ENCODE measurements at places on chromosomes 1 and 21.

DNA sequence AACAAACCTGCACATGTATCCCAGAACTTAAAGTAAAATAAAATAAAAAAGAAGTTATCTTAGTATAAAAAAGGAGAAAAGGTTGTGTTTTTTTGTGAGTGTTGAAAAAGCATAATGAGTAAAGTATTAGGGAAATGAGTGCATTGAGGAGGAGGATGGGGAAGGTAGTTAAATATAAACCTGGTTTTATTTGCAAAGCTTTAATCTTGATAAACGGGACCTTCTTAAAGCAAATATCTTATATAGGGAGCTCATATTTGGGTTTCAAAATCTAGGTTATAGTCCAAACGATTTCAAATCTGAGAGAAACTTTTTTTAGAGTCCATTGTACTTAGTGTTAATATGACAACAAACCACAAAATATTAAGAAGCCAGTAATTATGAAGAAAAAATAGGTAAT, 21.7 kb upstream of the SLC19A2 start:
- no peak for DNase-seq

DNA sequence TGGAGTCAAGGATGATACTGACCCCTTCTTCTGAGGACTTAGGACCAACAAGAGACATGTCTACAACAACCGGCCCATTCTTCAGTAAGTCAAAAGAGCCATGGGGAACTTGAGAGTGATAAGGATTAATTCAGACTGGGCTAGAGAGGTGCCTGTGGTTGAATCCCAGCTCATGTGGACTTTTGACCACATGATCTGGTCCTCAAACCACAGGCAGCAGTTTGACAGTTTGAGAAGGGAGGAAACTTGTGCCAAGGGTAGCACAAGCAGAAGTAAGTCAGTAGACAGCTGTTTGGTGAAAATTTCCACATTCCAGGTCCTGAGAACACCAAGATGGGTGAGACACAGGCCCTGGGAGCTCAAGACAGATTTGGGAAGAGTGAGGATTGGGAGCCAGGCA, 19.8 kb downstream of the SH3BP5L start:
- DNase-seq, result no peak

DNA sequence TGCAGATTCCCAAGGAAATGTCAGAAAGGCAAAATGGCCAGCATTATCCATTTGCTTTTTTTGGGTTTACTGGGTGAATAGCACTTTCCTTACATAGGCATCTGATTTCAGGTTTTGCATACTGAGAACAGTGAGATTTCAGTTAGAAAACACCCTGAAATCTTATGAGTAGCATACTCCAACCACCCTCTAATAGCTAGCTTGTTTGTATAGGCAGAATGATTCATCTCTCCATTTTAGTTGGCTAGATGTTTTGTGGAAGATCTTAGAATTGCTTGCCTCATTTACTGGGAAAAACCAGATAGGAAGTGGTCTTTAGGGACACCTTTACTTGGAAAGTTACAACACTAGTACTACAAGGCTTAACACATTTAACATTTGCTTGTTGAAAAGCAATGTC, 10.4 kb downstream of the KYAT3 start:
- DNase-seq, result no peak

DNA sequence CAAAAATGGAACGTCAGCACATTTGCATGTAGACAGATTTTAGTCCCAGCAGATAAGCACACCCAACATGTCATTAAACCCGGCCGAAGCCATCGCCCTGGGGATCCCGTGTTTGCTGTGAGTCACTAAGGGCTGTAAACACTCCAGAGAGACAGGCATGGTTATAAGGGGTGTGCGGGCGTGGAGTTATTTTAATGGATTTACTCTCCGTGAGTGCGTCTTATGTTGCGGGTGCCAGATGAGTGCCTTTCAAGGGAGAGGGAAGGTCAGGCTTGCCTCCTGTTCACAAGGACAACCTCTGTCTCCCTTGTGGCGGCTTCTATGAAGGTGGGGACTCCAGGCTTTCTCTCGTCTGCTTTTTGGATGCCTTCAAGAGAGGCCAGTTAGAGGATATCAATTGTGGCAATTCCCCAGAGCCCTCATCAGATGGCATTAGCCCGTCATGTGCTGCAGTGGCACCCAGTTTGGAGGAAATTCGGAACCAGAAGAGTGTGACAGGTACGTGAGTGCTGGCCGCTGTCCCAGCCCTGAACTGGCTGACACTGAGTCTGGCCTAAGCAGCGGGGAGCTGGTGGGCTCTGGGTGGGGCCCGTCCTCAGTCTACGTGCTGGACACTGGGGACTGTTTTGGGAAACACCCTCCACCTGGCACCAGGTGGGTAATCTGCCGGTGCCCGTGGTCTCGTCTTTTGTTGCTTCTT, 223.8 kb upstream of the TMEM51 start:
- DNase-seq, result no peak

GRCh38 chr1:89810302-89810701, 10.5 kb upstream of the LRRC8D start:
- DNase-seq, result no peak

- no peak for DNase-seq
Measured at GRCh38 chr1:192552760-192553191, 22.8 kb upstream of the RGS1 start.

- DNase-seq, result no peak
Measured at GRCh38 chr1:41918450-41919043, at the start of gene HIVEP3. HIVEP3 (minus strand) TSS chr1:41918922.

DNA sequence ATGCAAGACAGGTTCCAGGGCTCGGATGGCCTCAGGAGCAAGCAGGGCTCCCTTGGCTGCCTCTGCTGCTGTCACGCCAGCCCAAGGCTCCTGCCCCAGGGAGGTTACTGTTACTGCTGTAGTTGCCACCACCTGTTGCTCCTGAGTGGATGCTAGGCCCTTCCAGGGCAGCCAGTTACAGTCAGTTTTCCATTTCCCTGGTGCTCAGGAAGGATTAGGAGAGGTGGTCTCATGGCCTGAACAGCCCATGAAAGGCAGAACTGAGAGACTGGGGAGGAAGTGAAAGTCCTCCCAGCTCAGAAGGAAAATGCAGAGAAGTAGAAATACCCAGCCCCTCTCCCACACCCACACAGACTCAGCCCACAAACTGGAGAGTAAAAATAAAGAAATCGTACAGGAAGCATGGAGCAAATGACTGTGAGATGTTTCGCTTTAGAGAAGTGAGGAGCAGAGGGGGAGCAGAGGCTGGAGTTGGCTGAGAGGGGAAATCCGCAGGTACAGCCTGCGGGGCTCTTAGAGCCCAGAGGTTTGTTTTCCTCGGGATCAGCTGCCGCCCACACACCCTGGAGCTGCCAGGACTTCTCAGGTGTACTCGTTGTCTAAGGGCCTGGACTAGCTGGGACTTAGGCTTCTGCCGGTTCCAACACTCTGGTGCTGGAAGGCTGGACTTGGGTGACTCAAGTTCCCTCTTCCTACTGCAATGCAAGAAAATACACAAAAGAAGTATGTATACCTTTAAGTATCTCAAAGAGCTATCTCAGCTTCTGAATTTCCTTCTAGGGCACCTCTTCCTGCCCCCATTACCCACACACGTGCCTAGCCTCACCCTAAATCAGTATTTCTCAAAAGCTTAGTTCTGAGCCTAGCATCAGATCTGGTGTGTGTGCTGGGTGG, 2.3 kb downstream of the IL6R start:
- peak; percentile 53 for DNase-seq

- no peak for DNase-seq
Measured at GRCh38 chr1:15531003-15531402, 4.4 kb downstream of the DNAJC16 start.

- no peak for DNase-seq
Measured at GRCh38 chr1:227395426-227396028, 77.2 kb upstream of the CDC42BPA start.

GRCh38 chr1:91685994-91686393, 185.3 kb downstream of the CDC7 start:
- DNase-seq, result no peak

DNA sequence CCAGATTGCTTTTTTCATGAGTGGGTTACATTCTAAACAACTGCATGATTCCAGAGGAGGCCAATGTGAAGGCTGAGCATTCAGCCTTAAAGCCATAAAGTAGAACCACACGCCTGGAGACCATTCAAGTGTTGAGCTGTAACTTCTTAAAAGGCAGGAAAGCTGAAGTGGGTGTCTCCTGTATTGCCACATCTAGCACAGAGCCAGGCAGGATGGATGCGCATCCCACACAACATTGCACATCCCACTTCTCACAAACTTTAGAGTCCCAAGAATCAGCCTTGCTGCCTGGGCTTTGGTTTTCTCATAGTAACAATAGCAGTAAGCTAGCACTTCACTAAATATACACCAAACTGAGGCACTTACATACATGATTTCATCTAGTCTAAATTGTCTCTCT, 151.7 kb downstream of the DAB1 start:
- DNase-seq, result no peak

All from stimulated activated CD4-positive, alpha-beta T cell treated with anti-CD3 and anti-CD28 coated beads, Interleukin-2, amount 100 ng/mL, for 24 hours (primary cell).